ENCODE measurements at places on chromosomes 3 and 15.

DNA sequence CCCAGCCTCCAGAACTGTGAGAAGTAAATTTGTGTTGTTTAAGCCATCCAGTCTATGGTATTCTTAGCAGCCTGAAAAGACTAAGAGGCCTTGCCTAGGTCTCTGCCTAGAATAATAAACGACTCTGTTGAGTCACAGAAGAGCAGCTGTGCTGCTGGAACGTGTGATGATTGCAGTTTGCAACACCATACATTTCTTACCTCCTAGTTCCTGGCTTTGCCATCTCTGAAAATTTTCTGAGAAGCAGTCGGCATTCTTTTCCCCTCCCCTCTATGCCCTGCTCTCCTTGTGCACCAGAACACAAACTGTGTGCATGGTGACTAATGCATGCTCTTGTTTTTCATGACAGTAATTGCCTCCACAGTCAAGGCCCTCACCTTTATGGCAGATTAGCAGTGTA lies 301.3 kb downstream of the IL20RB start:
- no peak overlapping the region for H3K27ac ChIP-seq
- DNase-seq, result no peak
- H3K27me3 ChIP-seq, result no peaks in the 10 kb centered on the region
- no peaks in the 10 kb centered on the region for H3K36me3 ChIP-seq
- no peak overlapping the region for H3K4me3 ChIP-seq

- DNase-seq, result no peak
- H3K27me3 ChIP-seq, result no peaks in the 10 kb centered on the region
- peaks cover 8% of the 10 kb centered on the region for H3K36me3 ChIP-seq
- H3K4me1 ChIP-seq, result no peaks in the 10 kb centered on the region
- no peak overlapping the region for H3K27ac ChIP-seq
- no peak overlapping the region for H3K4me3 ChIP-seq
These were observed 40.7 kb downstream of the ATP2C1 start for GRCh38 chr3:130934442-130935089.

- DNase-seq, result no peak
- H3K27ac ChIP-seq, result no peak overlapping the region
- no peaks in the 10 kb centered on the region for H3K27me3 ChIP-seq
These were observed 1023.2 kb downstream of the TBL1XR1 start for GRCh38 chr3:176174060-176174459.

- H3K27me3 ChIP-seq, result no peaks in the 10 kb centered on the region
- no peaks in the 10 kb centered on the region for H3K36me3 ChIP-seq
- H3K4me1 ChIP-seq, result no peaks in the 10 kb centered on the region
- DNase-seq, result no peak
- no peak overlapping the region for H3K4me3 ChIP-seq
- H3K27ac ChIP-seq, result no peak overlapping the region
These were observed 109.8 kb upstream of the MANF start for GRCh38 chr3:51275111-51275805.

DNA sequence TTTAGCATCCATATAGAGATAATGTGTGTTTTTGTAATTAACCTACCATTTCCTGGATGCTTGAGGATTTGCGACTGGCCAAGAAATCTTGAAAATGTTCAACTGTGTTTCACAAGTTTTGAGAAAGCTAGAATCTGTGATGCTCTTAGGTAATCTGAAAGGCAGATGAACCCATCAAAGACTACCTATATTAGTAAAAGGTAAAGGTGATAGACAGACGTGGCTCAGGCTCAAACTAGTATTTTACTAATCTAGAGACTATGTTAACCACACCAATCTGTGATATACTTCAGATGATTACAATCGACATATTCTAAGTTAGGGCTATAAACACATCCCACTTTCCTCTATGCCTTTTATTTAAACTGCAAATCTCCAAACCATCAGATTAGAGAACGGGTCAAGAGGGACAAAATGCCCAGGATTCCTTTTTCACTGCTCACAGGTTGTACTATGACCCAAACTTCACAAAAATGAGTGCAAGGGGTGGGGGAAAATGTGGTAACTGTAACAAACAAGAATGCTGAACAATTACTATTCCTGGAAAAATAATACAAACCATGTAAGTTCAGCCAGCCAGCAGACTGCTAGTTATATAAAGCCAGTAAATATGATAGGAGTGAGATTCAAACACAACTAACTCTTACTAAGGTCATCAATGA lies 295.1 kb downstream of the FOXP1 start:
- H3K27me3 ChIP-seq, result no peaks in the 10 kb centered on the region
- peaks cover 4% of the 10 kb centered on the region for H3K36me3 ChIP-seq
- H3K27ac ChIP-seq, result no peak overlapping the region
- no peak for DNase-seq
- H3K4me3 ChIP-seq, result no peak overlapping the region

DNA sequence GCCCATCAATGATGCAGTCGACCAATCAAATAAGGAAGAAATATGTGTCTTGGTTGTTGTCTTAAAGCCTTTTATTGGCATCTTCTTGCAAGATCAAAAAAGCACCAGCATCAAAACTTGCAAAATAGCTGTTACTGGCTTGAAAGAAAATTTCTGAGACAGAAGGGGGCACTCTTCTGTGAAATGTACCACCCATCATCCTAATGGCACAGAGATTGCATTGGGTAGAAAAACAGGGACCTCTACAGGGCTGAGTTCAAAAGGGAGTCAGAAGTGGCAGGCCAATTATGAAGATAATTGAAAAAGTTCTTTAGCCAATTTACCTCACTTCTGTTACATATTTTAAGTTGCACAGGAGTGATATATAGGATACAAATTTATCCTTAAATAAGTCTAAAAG lies 122.3 kb upstream of the GPR149 start:
- H3K27me3 ChIP-seq, result no peaks in the 10 kb centered on the region
- H3K4me1 ChIP-seq, result no peaks in the 10 kb centered on the region
- H3K36me3 ChIP-seq, result no peaks in the 10 kb centered on the region
- no peak overlapping the region for H3K27ac ChIP-seq

DNA sequence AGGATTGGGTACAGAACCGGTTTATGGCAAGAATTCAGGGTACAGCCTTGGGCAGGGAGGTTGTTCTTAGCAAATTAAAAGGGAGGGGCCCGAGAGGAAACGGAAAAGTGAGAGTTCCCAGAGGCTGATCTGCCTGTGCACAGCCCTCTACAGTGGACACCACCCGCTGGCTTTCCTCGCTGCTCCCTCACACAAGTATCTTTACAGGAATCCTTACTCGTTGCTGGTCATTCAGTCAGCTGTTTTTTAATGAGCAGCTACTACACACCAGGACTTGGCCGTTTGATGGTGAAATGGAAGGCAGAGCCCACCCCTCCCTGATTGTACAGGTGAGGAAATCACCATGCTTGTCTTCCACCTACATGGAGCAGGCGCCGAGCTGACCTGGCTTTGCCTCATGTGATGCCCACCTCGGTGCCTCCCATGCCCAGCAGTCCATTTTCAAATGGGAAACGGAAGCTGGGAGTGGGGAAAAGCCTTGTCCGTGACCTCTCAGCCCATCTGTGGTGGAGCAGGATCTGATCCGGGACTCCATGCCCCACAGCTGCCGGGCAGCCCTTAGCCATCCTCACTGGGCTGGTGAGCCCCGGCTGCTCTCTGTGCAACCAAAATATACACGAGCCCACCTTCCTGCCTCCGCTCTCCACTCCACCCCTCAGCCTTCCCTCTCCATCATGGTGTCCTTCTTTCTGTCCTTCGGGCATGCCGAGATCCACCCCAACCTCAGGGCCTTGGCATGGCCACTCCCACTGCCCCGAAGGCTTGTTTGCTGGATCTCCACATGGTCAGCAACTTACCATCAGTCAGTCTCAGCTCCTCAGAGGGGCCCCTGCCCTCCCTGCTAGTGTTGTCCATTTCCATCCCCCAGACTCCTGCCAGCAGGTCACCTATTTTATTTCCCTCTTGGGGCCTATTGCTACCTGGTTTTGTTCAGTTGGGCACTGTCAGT lies 33.3 kb upstream of the FGD5 start:
- DNase-seq, result no peak
- H3K27ac ChIP-seq, result no peak overlapping the region
- H3K27me3 ChIP-seq, result no peaks in the 10 kb centered on the region
- H3K36me3 ChIP-seq, result no peaks in the 10 kb centered on the region
- no peak overlapping the region for H3K4me3 ChIP-seq
- H3K4me1 ChIP-seq, result no peaks in the 10 kb centered on the region

DNA sequence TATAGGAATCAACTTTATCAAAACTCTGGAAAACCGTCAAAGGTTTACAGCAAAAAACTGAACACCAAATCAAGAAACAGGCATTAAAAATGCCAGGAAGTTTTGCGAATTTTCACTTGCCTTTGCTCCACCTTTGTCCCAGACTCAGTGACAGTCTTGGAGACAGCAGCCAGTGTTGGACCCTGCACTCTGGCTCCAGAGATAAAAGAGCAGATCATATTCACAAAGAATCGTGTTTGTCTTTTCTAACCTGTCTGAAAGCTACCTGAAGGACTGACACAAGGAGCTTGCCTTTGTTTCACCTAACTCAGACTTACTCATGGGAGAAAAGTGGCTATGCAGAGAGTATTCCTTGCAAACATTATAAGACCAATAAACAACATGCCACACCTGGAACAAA lies 74.0 kb upstream of the TCF12 start:
- no peak for DNase-seq
- H3K36me3 ChIP-seq, result no peaks in the 10 kb centered on the region
- no peak overlapping the region for H3K4me3 ChIP-seq
- no peak overlapping the region for H3K27ac ChIP-seq
- no peaks in the 10 kb centered on the region for H3K4me1 ChIP-seq

DNA sequence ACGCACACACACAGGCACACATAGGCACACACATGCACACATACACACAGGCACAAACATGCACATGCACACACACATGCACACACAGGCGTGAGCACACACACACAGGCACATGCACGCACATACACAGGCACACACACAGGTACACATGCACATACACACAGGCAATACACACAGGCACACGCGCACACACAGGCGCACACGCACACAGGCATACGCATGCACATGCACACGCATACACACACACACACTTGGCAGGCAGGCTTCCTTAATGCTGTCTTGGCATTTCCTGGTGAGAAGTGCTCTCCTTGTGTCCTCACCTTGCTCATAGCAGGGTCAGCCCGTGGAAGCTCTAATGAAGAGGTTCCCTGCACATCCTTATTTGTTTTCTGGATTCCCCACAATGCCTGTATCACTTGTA lies 8.4 kb upstream of the SLCO2A1 start:
- no peaks in the 10 kb centered on the region for H3K27me3 ChIP-seq
- no peaks in the 10 kb centered on the region for H3K36me3 ChIP-seq
- H3K4me1 ChIP-seq, result no peaks in the 10 kb centered on the region
- H3K27ac ChIP-seq, result no peak overlapping the region
- H3K4me3 ChIP-seq, result no peak overlapping the region

All from common myeloid progenitor, CD34-positive (primary cell).